ENCODE measurements at places on chromosomes 2 and 18.

DNA sequence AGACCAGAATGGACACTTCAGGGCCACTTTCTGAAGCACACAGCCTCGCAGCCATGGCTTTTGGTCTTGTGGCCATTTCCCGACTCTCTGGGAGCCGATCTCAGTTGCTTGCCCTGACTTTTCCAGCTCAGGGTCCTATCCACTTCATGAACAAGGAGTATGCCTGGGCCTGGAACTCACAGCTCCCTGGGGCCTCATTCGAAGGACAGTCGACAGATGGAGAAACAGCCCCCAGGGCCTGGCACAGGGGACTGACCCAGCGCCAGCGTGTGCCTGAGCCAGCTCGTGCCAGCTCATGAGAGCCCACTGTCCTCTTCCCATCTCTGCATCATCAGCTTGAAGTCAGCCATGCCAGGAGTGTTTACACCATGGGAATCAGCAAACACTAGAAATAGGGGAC is 134.6 kb upstream of the GPC1 start:
- DNase-seq: no peak

GRCh38 chr2:218993345-218994315 is at the start of gene CRYBA2:
Gene CRYBA2 (minus strand): TSS chr2:218993422. CDS start chr2:218993176, 246 bp downstream.
- peak; percentile 12 for DNase-seq

DNA sequence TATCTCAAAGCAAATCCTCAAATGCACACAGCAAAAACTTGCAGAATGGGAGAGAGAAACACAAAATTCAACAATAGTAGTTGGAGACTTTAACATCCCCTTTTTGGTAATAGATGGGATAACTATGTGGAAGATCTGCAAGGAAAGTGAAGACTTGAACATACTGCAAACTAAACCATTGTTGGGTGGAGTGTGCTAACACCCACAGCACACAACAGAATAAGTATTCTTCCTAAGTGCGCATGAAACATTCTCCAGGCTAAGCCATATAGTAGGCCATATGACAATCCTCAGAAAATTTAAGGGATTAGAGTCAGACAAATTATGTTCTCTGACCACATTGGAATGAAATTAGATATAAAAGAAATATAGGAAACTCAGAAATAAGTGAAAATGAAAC is 230.6 kb downstream of the FBXO15 start:
- no peak for DNase-seq

GRCh38 chr18:11154368-11154989 is 5.1 kb upstream of the PIEZO2 start:
- peak; percentile 54 for DNase-seq

GRCh38 chr18:52822160-52822559 is 482.2 kb downstream of the DCC start:
- no peak for DNase-seq

DNA sequence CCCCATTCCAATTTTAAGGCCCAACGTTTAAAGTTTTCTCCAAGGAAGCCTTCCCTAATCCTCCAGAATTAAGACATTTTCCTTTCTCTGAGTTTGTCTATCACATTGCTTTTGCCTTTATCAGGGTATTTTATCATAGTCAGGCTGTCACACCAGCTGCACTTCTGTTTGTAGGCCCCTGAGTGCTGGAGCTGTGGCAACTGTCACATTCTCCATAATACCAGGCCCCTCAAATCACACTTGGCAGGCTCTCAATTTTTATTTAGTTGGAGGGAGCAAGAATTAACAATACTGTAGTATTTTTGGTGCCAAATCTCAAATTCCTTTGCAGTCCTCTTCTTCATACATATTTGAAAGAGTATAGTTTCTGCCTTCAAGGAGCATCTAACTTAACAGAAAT is 122.2 kb downstream of the FSHR start:
- no peak for DNase-seq

GRCh38 chr2:84481702-84482101 is 22.6 kb upstream of the SUCLG1 start:
- no peak for DNase-seq

- no peak for DNase-seq
These were observed 235.6 kb upstream of the MYT1L start for GRCh38 chr2:2566396-2567323.

DNA sequence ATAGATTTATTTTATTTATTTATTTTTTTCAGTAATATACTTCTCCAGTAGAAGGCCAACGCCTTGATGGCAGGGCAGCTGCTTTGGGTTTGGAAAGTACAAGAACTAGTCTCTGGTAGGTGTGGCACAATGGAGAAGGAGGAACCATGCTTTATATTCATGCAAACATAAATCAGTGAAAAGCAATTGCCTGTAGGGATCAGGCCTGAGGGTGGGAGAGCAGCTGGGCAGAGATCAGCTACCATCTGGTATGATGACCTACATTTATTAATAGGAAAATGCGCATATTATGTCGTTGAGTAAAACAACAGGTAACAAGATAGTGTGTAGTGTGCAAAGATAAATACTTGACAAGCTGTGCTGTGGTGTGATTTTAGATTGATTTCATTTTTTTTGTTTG is 120.4 kb upstream of the TLK1 start:
- no peak for DNase-seq

DNA sequence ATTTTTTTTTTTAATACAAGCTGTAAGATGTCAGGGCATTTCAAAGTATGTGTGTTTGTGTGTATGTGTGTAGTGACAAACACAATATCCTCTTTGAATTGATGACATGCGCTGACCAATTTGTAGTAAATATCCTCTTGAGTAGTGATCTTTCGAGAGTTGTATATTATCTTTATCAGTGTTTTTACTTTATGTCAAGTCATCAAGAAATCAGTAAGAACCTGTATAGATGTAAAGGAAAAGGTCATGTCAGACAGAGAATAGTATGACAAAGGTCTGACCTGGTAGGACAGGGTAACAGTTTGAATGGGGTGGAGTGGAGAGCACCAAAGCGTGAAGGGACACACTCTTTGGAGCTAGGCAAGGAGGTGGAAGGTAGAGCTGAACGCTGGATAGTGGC is 1931.4 kb upstream of the CELF4 start:
- no peak for DNase-seq

GRCh38 chr2:26578581-26578980 is 62.6 kb downstream of the CIB4 start:
- no peak for DNase-seq

DNA sequence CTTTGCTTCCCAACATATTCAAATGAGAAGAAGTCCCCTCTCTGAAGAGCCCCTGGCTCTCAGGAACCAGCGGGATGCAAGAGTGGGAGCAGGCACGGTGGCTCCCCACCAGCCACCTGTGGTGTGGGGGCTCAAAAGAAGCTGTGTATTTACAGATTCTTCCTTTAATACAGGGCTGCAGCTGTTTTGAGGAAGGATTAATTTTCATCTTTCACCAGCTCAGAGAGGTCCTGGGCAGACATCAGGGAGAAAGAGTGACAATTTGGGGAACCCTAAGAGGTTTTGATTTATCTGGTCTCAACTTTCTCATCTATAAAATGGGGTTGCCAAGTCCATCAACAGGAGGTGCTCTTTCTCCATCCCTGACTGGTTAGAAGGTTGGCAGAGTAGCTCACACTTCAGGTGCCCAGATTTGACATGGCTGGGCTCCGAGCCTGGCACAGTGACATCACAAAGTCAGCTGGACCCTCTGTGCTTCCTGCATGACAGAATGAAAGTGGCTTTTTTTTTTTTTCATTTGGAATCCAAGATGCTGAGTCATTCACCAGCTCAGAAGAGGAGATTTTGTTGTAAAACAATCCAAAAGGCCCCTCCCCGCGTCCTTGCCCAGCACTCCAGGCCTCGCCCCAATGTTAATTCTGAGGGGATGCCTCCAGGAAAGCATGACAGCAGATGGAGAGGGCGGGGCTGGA is 15.5 kb upstream of the SIX2 start:
- DNase-seq: peak; percentile 13

DNA sequence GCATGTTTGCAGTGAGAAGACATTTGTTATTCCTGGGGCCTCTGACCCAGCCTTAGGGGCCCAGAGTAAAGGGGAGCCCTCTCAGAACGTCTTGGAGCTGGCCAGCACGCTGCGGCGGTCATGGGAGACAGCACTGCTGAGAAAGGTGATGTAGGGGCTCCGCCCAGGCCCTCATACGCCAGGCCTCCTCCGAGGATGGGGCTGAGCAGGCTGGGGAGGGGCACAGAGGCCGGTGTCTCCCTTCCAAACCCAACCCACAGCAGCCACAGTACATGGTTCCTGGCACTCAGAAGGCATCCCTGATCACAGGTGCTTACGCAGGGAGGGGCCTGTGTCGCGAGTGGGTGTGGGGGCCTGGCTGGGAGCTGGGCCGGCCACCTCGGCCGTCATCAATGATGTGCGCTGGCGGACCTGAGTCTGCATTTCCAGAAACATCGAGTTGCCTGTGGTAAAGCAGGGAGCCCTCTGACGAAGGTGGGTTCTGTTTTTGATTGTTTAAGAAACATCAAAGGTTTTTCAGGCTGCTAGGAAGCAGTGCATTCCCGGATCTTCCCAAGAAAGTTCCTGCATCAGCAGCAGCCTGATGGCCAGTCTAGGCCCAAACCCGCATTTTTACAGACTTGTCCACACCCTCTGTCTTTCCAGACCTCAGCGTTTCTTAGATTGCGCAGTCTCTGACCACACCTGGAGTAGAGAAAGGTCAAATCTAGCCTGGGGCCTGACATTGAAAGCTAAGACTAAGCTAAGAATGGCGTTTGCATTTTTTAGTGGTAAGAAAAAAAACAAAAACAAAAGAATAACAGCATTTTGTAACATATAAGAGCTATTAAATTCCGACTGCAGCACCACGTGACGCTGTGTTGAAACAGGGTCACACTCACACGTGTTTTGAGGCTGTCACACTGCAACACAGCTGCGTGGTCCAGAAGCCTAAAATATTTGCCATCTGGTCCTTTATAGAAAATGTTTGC is 51.2 kb upstream of the PXDN start:
- DNase-seq: no peak

DNA sequence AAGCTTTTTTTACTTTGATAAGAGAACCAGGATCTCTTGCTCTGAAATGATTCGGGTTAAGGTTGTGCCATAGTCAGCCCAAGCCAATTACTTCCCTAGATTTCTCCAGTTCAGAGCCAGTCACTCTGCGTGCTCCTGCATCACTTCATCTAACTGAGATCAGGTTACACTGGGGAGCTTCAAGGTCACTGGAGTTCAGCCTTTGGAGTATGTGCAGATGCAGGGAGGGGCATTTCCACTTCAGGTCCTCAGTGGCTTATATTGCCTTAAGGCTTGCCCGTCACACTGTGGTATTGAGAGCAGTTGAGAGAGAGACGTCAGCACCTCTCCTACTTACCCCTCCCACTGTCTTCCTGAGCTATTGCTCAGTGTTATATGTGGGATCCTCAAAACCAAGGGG is 317.8 kb downstream of the EPHA4 start:
- DNase-seq: no peak

- DNase-seq: peak; percentile 57
These were observed 158.0 kb upstream of the KLHL14 start for GRCh38 chr18:32930695-32931301.

GRCh38 chr2:4553241-4553640 is 849.9 kb downstream of the DCDC2C start:
- no peak for DNase-seq

GRCh38 chr2:201806442-201807170 is at the start of gene CDK15:
Gene CDK15 (plus strand): TSS chr2:201806537. CDS start chr2:201806665, 128 bp downstream.
- DNase-seq: no peak

GRCh38 chr2:7449298-7449697 is 532.1 kb downstream of the RNF144A start:
- no peak for DNase-seq

DNA sequence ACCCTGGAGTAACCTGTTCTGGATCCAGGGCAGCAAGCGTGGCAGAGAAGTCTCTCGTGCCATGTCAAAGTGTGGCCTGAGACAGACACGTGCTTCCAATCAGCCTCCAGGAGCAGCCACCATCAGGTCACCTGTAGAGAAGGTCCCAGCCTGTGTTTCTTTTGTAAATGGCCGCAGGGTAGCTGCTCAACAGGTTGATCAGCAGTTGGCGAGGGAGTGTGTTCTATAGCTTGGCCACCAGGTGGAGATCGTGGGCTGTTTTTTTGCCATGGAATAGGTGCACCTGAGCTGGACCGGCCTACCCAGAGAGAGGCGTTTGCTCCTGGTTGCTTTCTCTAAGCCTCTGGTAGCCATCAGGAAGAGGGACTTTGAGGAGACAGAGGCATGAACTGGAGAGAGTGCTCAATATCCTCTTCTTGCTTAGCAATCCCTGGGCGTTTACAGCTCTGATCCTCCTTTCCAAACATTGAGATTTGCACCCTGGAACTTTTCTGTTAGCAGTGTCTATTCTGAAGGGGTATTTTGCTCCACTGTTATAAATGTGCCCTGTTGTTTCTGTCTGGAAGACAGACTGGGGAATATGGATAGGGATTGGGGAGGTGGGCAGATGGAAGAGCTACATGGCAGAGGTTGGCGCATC is 34.2 kb upstream of the EN1 start:
- DNase-seq: peak; percentile 72
